Neuronal stem cell (in vitro differentiated cells): ENCODE measurements at places on chromosomes 4 and X.

DNA sequence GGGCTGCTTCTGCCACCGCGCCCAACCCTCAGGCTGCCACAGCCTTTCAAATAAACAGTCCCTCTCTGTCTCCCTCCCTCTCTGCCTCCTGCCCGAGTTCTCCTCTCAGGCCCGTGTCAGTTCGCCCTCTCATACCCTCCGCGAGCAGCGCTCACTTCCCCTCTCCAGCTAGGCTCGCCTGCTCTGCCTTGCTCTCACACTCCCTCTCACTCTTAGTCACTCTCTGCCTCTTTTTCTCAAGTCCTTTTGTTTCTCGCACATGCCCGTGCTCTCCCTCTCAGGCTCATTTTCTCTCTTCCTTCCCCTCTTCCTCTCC lies 3.2 kb downstream of the EFNB1 start:
- DNase-seq: no peak

GRCh38 chr4:4412641-4413372 lies 25.9 kb downstream of the NSG1 start:
- DNase-seq: no peak

DNA sequence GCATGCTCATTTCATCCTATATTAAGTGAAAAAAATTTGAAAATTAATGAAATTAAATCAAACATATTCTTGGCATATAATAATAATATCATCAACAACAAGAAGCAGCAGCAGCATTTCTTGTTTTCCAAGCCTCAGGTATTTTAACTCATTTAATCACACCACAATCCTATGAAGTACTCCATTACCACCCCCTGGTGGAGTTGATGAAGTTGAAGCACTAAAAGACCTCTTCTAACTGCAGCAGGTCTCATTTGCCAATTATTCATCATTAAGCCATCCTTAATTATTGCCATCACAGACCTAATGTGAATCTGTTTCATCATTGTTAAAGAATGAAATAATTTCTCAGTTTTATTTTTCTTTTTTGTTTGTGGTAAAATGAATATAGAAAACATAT lies 801.4 kb upstream of the GRID2 start:
- DNase-seq: no peak

DNA sequence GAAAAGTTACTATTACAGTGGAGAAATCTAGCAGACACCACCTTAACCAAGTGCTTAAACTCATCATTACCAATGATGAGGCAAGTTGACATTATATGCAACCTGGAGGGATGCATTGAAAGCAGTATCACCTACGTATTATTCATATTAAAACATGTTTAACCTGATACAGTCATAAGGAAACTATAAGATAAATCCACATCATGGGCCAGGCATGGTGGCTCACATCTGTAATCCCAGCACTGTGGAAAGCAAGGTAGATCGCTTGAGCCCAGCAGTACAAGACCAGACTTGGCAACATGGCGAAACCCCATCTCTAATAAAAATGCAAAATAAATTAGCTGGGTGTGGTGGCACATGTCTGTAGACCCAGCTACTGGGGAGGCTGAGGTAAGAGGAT lies 22.3 kb upstream of the INTU start:
- DNase-seq: no peak

GRCh38 chr4:139817657-139818452 lies 152.2 kb downstream of the MGST2 start:
- DNase-seq: no peak

DNA sequence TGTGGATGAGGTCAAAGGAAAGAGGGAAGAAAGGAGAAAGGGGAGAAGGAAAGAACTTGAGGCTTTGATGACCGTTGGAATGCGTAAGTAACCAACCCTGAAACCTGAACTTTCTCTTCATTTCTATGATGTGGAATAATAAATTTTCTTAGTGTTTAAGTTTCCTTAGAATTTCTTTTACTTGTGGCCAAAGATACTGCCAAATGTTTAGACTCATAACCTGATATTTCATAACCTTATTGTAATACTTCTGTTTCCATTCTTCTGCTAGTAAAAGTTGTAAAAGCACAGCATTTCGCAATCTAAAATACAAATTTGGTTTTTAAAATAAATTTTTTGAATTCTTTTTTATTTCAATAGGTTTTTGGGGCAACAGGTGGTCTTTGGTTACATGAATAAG lies 258.5 kb upstream of the GIMD1 start:
- no peak for DNase-seq

GRCh38 chrX:107826238-107827029 lies 768 bp downstream of the MID2 start:
- peak; percentile 36 for DNase-seq

DNA sequence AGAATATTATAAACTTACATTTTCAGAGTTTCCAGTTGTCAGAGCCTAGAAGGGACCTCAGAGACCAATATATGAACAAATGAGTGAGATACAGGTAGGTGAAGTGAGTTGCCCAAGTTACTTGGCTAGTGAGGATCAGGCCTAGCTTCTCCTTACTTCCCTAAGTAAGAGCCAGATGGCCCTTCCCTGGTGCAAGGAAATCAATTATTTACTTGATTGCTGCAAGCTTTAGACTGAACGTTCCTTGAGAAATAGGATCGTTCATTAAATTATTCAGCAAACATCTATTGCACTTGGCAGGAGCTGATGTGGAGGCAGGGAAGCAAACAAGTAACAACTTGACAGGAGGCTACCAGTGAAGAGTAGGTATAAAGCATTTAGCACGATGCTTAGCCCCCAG lies 117.8 kb downstream of the EFHC2 start:
- no peak for DNase-seq

DNA sequence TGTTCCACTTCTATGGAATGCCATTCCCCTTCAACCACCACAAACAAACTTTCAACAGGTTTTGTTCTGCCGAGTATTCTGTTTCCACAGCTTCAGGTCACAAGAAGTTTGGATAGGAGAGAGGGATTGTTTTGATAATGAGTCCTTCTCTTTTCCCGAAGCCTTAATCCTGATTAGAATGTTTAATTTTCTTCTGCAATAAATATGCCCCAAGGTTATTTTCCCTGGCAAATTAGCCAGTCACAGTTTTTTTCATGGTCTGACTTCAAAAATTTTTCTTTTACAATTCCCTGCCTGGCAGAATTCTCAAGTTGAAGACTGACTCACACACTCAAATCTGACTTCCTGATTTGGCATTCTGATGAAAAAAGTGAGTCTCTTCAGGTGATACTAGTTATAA lies 33.1 kb upstream of the EDNRA start:
- DNase-seq: no peak

DNA sequence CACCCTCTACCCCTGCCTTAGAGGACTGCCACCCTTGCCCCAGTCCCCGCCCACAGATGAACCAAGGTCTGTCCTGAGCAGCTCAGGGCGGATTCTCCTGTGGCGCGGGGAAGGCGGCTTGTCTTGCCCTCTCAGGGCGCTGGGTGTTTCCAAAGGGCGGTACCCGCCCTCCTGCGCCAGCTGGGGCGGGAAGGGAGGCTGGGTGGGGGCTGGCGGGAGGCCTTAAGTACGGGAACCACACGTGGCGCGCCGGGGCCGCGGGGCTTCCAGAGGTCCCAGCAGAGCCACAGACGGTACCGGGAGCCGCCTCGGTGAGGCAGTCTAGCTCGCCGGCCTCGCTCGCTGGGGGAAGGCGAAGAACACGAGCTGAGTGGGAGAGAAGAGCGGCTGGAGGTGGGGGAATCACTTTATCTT lies 361.1 kb downstream of the MID1IP1 start:
- no peak for DNase-seq

DNA sequence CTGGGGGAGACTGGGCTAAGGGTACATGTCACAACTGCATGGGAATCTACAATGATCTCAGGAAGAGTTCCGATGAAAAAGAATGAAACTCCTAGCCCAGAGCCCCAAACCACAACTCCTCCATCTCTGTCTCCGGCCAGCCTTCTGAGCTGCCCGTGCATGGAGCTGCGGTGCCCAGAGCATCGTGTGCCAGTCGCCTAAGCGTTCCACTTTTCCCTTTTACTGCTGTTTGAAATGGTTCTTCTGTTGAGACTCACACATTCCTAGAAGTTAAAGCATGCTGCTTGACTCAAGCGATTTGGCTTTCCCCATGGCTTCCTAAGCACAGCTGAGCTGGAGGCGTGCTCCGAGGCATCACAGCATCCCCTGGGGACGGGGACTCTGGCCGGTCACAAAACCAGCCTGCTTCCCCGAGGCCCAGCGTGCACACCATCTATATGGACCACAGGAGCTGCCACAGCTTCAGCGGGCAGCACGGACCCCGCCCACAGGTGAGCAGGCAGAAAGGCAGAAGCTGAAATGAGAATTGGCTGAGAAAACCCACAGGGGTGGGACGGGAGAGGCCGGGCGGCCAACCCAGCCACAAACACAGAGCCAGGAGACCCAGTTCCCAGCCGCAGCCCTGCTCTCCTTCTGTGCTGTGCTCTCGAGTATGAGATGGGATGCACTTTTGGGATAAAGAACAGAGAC lies 5.0 kb downstream of the CCNQ start:
- no peak for DNase-seq

GRCh38 chr4:98706200-98706813 lies 47.9 kb upstream of the TSPAN5 start:
- no peak for DNase-seq

DNA sequence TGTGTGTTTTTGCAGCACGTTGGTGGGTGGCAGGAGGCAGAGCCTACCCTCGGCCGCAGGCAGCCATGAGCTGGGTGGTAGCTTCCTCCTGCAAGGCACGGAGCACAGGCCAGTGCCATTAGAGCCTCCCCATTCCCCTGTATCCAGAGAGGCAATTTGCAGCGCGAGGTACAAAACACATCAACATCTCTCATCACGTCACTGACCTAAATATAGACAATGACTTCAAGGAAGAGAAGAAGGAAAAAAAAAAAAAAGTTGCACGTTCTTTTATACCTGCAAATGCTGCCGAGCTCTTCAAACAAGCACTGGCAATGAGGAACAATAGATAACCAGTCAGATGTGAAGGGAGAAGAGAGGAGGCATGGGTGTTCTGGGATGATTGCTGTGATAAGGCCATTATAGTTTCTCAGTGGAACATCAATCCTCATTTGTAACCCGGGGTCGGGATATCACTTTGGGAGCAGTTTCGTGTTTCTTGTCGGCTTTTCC lies 159.9 kb downstream of the MGST2 start:
- no peak for DNase-seq

GRCh38 chr4:67141586-67141985 lies 403.7 kb downstream of the CENPC start:
- no peak for DNase-seq

GRCh38 chrX:153814591-153815315 lies 15.6 kb downstream of the PDZD4 start:
- DNase-seq: no peak

GRCh38 chr4:13261486-13262257 lies 222.5 kb downstream of the RAB28 start:
- DNase-seq: peak; percentile 3

- DNase-seq: no peak
Measured at GRCh38 chr4:109207061-109207460, 95.4 kb downstream of the COL25A1 start.

- DNase-seq: no peak
Measured at GRCh38 chr4:102574317-102574716, 73.2 kb downstream of the NFKB1 start.

DNA sequence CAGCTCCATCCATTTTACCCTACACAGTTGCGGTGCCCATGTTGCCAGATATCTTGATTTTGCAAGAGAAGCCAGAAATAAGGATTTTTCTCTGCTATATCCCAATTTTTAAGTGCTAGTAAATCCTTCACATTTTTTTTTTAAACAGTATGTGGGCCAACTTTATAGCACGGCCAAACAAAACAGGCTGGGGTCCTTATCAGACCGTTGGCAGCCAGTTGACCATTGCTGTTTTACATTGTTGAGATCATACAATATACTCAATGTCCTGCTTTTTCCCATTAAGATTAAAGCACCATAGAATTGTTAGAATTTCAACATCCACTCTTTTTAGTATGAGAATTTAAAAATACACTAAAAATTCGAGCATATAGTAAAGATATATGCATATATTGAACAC lies 150.9 kb downstream of the SPCS3 start:
- no peak for DNase-seq

DNA sequence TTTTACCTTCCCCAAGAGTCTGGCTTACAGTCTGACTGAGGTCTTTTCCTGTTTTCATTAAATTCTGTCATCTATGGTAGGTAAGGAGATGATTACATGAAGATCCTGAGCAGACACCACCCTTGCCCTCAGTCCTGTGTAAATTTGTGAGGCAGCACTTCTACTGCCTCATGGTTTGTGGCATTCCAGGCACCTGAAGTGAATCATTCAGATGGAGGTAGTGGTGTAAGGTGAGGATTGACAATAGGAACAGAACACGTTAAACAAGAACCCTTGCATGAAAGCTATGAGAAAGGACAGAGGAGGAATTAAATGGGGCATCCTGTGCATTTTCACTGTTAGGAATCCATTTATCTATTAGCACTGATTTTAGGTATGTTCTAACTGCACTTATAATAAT lies 618.6 kb downstream of the TLL1 start:
- DNase-seq: no peak

- DNase-seq: no peak
Measured at GRCh38 chr4:110216129-110216528, 17.7 kb upstream of the ELOVL6 start.

DNA sequence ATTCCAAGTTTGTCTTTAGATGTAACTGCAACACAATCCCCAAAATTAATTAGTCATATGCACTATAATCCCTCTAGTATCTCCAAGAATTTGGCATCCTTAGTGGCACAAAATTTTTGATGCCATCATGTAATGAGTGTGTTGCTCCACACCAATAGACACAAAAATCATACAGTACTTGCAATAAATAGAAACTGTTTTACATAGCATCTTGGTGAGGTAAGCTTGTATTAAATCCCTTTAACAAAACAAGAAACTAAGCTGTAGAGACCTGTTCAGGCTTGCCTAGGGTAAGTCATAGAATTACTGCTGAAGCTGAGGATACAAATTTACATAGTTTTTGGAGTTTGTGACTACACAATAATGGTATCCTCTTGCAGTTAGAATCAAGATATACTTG lies 64.5 kb upstream of the PRSS12 start:
- DNase-seq: no peak

GRCh38 chrX:13219991-13220764 lies 99.7 kb downstream of the ATXN3L start:
- no peak for DNase-seq

- no peak for DNase-seq
Measured at GRCh38 chr4:79078339-79078738, 139.1 kb upstream of the PAQR3 start.

DNA sequence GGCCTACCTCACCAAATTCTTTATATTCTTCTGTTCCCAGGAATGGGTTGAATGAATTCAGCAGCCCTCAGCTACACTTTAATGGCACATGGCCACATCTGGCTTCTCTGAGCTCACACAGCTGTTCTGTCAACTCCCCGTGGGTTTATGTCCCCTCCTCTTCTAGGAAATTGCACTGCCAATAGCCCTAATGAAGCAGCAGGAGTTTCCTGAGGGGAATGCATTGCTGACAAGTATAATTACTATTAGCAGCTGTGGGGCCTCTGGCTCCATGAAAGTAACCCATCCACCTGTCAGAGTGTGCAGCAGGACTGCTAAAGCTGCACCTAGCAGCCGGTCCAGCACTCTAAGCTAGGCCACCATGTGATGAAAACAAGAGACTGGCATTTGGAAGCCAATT lies 50.3 kb downstream of the FTHL17 start:
- DNase-seq: no peak

GRCh38 chr4:128427832-128428366 lies 140.3 kb upstream of the PGRMC2 start:
- DNase-seq: no peak

- no peak for DNase-seq
Measured at GRCh38 chrX:45050558-45050957, 150.1 kb downstream of the DIPK2B start.
